ENCODE measurements at places on chromosomes 13 and 19.

GRCh38 chr13:49023431-49023830, 47.7 kb downstream of the FNDC3A start:
- no peak for DNase-seq

DNA sequence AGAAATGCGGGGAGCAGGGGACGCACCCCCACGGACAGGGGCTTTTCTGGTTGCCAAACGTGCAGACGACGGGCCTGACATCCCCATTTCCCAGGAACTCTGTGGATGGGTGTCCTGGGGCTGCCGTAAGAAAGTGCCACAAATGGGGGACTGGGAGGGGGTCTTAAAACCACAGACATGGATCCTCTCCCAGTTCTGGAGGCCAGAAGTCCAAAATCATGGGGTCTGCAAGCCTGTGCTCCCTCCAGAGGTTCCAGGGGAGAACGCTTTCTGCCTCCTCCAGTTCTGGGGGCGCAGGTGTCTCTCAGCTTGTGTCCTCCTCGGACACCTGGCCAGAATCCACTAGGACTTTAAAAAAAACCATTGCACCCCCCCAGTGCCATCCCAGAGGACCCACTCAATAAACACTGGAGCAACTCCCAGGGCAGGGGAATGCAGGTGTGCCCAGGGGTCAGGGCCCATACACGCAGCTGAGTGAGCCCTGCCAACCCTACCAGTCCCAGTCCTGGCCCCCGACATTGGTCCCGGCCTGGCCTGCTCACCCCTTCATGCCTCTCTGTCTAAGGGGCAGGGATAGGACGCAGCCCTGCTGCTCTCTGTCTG, 103.9 kb downstream of the GADD45B start:
- no peak for DNase-seq

GRCh38 chr19:39413272-39413910, 922 bp downstream of the PLEKHG2 start:
- peak; percentile 66 for DNase-seq

- DNase-seq = no peak
Measured at GRCh38 chr13:57641051-57641450, 9.5 kb downstream of the PCDH17 start.

DNA sequence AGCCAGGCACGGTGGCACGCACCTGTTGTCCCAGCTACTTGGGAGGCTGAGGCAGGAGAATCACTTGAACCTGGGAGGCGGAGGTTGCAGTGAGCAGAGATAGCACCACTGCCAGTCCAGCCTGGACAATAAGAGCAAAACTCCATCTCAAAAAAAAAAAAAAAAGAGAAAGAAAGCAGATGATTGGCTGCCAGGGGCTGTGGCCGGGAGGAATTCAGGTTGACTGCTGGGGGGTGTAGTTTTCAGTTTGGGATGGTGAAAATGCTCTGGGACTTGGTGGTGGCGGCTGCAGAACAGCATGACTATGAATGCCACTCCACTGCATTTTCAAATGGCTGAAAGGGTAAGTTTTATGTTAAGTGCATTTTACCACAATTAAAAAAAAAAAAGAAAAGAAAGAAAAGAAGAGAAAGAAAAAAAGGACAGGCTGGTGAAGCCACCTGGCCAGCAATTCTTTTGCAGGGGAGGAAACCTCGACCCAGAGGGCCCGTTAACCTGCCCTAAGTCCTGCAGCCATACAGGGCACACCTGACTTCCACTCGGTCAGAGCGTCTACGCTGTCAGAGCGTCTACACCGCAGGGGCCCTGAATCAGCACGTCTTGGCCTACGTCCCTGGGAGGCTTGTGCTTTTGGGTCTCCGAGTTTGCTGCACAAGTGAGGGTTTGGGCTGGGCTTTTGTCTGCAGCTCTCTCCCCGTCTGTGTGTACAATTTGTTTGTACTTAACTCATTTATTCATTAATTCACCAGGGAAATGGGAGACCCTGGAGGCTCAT, 3.6 kb downstream of the ISOC2 start:
- no peak for DNase-seq

DNA sequence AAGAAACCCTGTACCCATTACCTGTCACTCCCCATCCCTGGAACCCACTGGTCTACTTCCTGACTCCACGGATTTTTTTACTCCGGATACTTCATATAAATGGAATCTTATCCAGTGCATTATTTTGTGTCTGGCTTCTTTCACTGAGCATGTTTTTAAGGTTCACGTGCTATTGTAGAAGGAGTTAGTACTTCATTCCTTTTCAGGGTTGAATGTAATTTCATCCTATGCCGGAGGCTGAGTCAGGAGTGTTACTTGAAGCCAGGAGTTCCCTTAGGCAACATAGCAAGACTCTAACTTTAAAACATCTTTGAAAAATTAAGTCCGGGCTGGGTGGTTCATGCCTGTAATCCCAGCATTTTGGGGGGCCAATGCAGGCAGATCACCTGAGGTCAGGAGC, 17.9 kb upstream of the ELAVL1 start:
- DNase-seq = no peak

GRCh38 chr19:29598496-29598895, 7.6 kb upstream of the POP4 start:
- no peak for DNase-seq

DNA sequence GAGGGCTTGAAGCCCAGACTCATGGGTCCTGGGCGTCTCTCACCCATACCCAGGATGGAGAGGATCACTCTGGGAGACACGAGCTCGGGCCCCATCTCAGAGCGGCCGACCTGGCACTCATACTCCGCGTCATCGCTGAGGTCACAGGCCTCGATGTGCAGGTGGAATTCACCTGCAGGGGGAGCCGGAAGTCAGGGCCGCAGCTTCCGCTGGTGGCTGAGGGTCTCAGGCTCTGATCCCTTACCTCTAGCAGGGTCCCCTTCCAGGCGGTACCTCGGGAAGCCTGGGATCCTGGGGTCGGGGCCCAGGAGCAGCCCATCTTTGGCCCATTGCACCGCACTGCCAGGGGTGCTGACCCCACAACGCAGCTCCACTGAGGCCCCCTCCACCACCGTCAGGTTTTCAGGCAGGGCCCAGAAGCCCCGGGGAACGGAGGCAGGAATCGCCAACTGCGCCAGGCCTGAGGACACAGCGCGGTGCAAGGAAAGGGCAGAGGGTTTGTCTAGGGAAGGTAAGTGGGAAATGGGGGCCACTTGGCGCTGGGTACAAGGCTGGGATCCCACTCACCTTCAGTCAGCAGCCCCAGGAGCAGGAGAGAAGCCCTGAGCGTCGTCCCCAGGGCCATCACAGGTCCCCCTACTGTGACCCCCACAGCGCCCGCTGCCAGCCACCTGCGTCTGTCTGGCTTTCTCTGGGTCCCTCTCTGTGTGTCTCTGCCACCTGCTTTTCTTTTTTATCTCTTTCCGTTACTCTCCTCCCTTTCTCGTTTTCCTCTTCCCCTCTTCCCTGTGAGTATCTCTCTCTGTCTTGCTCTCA, 883 bp downstream of the NPHS1 start:
- no peak for DNase-seq

DNA sequence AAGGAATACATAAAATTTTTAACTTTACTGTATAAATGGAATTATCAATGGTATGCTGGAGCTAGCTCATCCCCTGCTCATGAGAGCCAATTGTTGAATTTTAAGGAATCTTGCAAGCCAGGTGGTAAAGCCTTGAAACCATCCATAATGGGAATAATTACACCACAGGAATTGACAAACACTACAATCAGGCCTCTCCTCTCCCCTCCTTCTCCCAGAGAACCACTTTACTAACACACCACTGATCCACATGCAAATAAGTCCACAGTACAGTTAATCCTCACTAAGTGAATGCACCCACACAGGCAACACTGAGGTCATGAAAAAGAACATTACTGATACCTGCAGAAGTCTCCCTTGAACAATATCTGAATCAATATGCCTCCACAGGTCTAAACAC, 140.5 kb downstream of the KLF12 start:
- no peak for DNase-seq

- no peak for DNase-seq
Measured at GRCh38 chr19:38921420-38922274, 8.9 kb downstream of the SARS2 start.

- DNase-seq = no peak
Measured at GRCh38 chr13:80877944-80878241, 537.0 kb upstream of the SPRY2 start.

GRCh38 chr19:18435178-18435841, 2.6 kb downstream of the ISYNA1 start:
- DNase-seq = no peak

DNA sequence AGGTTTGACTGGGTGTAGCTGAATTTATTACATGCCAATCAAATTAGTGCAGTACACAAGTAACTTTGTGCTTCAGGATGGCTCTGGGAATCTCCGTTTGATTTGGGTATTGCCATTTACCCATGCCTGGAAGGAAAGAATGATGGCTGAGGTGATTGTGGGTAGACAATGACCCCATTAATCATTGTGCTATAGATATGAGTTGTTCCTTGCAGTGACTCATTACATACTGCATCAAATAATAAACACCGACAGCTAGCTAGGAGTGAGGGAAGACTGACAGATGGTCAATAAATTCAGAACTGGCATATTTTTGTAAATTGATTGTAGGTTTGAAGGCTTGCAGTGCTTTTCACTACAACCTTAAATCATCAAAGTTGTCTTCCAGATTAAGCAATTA, 1069.5 kb downstream of the DIAPH3 start:
- DNase-seq = no peak

GRCh38 chr13:30044932-30045331, 194.5 kb upstream of the UBL3 start:
- no peak for DNase-seq

GRCh38 chr19:51096473-51097165, 11.6 kb downstream of the CTU1 start:
- DNase-seq = no peak

Measured in GM13976 (cell line).